ENCODE measurements at places on chromosomes 5 and 9.

DNA sequence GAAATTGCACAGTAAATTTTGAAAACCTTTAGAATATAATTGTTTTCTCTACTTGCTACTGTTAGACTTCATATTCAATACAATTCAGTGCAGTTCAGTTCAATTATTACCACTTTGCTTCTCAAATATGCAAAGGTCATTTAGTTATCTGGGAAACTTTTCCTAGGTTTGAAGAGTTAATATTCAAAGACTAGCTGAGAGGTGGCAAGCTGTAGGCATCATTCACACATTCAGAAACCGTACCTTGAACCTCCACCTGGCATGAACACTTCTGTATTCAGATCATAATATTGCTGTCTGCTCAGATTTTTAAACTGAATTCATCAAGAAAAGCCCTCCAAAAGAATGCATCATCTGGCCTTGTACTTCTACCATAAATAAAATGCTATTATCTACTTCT lies 162.1 kb upstream of the PCSK5 start:
- no peak for DNase-seq

DNA sequence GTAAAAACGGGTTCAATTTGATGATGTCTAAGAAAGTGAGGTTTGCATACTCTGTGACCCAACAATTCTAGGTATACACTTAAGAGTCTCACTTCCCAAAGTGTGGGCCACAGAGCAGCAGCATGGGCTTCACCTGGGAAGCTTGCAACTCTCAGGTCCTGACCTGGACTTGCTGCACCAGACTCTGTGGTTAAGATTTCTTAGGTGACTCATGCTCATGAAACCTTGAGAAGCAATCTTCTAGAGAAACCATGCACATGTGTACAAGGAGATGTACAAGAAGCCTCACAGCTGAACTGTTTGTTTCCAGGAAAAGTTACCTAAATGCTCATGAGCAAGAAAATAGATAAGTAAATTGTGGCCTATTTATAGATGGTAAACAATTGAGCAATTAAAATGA lies 30.0 kb downstream of the DNAJC21 start:
- no peak for DNase-seq

DNA sequence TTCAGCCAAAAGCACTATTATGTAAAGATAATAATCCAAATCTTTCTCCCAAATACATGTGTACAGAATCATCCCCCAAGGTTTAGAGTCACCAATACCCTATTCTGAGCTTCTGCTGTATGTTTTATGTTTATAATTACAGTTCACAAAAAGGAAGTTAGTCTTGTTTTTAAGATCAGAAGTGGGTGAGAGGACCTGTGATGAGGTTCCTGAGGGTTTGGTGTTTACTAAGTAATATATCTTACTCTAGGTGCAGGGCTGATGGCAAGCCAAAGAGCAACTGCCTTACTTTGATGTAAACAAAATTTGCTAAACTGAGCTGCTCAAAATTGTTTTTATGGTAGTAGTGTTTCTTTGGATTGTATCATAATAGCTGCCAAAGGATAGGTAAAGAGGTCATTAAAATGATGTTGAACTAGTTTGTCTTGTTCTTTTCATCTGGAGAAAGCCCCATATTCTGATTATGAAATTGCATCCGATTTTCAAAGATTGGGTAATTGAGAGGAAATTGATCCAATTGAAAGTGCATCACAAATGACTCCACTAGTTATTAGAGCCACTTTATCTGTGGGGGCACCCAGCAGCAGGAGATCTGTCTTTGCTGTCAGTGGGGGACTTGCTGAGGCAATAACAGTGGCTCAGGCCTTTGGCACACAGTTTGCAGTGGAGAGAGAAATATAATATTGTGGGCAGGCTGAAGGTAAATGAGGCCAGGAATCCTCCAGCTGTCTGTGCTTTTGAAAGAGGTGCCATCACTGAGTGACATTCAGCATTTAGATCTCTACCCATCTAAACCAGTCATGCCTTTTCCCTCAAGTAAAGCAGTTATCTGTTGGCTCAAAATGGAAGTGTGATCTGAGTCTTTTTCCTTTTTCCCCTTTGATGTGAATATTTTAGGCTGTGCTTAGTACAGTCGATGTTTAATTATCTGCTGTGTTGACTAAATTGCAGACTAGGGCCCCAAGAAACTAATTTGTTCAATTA lies 14.1 kb downstream of the TRIM32 start:
- DNase-seq = no peak

GRCh38 chr5:142878638-142879037 lies 108.5 kb downstream of the ARHGAP26 start:
- DNase-seq = no peak

- DNase-seq = no peak
Observed at GRCh38 chr5:126186210-126186609, 237.0 kb upstream of the GRAMD2B start.

Measured in activated T-helper 1 cell treated with anti-CD3 and anti-CD28 coated beads, Interleukin-2, amount 50 U/mL, for 16 hours (primary cell).